T-cell (primary cell): ENCODE measurements at places on chromosomes 7 and 10. TPM values are rescaled to one million over a fixed set of nuclear protein-coding genes. Genes with fewer than 3 reads are reported as not detected.

- no peak for DNase-seq
Measured at GRCh38 chr10:84075226-84076046, 63.9 kb upstream of the GHITM start.

GRCh38 chr7:146235195-146235594 is 118.6 kb downstream of the CNTNAP2 start:
- no peak for DNase-seq

GRCh38 chr7:96936621-96937020 is 68.7 kb upstream of the DLX6 start:
- DNase-seq, result no peak

- DNase-seq, result no peak
Measured at GRCh38 chr10:124602121-124602561, 140.5 kb downstream of the LHPP start.

DNA sequence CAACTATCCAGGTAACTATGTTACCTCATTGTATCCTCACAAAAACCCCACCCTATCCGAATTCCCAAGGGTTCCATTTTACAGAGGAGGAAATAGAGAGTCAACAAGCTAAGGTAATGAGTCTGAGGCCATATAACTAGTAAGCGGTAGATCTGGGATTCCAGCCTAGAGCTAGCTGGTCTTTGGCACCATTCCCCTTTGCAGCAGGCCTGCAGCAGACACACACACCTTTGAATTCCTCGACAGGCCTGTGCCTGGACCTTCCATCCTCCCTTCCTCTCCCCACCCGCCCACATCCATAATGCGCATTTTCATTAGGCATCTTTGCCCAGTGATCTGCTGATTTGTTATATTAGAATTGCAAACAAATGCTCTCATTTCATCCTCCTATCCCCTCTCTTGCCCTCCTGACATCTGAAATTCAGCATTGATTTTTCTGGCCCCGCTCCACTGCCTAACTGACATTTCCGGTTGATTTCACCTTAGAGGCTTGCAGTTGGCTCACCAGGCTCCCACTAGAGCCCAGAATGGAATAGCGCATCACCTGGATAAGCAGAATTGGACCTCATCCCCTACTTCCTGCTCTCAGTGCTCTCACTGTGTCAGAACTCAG is 129.5 kb downstream of the PLXNA4 start:
- DNase-seq, result no peak

GRCh38 chr7:129865093-129865924 is 87.5 kb downstream of the UBE2H start:
- DNase-seq, result no peak

GRCh38 chr7:157857578-157858075 is 520.8 kb downstream of the DNAJB6 start:
- no peak for DNase-seq

DNA sequence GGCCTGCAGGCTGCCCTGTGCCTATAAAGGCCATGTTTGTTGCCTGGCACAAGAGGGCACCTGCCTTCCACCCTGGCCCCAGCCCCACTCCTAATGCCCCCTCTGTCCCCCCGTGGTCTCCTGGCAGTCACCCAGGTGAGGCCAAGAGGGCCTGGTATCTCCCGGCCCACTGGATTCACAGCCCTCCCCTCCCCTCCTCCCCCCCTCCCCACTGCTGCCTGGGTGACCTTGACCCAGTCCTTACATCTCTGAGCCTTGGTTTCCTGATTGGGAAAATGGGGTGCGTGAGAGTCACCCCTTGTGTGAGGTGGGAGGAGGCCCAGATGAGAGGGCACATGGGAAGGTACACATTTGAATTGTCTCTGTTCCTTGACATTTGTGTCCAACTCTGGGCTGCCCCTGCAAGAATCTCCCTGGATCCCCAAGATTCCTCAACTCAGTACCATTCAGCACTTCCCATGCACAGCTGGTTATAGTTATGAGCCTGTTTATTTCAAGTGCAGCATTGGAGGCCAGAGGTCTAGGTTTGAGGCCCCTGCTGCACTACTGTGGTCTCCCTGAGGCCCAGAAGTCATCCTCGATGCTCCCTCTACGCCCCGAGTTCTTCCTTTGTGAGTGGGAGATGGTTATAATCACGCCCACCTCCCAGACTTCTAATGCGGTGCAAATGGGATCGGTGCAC is 58.9 kb downstream of the TMEM270 start:
- no peak for DNase-seq

GRCh38 chr10:62626079-62626478 is 178.4 kb upstream of the ADO start:
- no peak for DNase-seq

- DNase-seq, result no peak
Measured at GRCh38 chr10:48439581-48440041, 133.1 kb downstream of the MAPK8 start.

GRCh38 chr7:33431543-33431942 is 302.2 kb downstream of the BBS9 start:
- no peak for DNase-seq

DNA sequence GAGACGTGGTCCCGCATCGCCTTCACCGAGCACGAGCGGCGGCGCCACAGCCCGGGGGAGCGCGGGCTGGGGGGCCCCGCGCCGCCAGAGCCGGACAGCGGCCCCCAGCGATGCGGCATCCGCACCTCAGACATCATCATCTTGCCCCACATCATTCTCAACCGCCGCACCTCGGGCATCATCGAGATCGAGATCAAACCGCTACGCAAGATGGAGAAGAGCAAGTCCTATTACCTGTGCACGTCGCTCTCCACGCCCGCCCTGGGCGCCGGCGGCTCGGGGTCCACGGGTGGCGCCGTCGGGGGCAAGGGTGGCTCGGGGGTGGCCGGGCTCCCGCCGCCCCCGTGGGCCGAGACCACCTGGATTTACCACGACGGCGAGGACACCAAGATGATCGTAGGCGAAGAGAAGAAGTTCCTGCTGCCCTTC is 737 bp downstream of the CNNM2 start:
- DNase-seq, result peak; percentile 28

GRCh38 chr7:151012911-151013347 is 11.4 kb downstream of the ATG9B start:
- no peak for DNase-seq

DNA sequence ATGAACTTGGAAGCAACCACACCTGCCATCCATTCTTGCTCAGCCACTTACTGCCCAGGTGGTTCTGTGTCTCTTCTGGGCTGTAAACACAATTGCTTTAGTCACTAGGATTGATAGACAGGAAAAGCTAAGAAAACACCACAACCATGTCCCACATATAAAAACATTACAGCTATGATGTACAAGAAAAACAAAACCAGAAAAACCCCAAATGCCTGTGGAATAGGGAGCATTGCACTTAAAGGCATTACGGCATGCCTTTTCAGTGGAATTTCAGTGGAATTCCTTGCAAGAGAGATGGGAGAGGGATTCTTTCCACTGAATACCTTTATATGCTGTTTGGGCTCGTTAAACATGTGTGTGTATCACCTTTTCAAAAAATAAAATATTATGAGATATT is 44.2 kb upstream of the GPR26 start:
- DNase-seq, result no peak

CCDC172 gene
- not detected for total RNA-seq

CTTNBP2 gene
- total RNA-seq, result 0.06 TPM

ELMO1 gene
- total RNA-seq, result 149 TPM

KNDC1 gene
- 0.09 TPM for total RNA-seq
